ENCODE measurements at places on chromosomes 13 and 19.

- DNase-seq, result no peak
Observed at GRCh38 chr19:17153996-17154395, 61.2 kb upstream of the USE1 start.

- DNase-seq, result peak; percentile 79
Observed at GRCh38 chr13:112740502-112741131, 50.8 kb downstream of the ATP11A start.

GRCh38 chr19:19021115-19021514 lies 12.2 kb downstream of the SUGP2 start:
- DNase-seq, result no peak

- no peak for DNase-seq
Observed at GRCh38 chr19:35559781-35560180, 3.7 kb downstream of the ATP4A start.

DNA sequence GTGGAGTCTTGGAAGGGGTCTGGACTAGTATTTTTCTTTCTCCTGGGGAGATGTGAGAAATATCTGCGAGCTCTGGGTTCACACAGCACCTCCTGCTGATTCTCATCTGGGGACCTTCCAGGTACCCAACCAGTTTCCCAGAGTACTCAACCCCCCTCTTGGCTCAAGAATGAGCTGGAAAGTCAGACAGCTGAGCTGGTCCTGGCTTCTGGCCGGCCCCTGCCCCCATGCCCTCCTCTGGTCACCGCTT lies 2.2 kb upstream of the PDE4A start:
- no peak for DNase-seq

GRCh38 chr19:50482916-50483315 lies 6.3 kb upstream of the GARIN5A start:
- no peak for DNase-seq

GRCh38 chr19:38706792-38707511 lies 37.3 kb downstream of the CAPN12 start:
- no peak for DNase-seq

DNA sequence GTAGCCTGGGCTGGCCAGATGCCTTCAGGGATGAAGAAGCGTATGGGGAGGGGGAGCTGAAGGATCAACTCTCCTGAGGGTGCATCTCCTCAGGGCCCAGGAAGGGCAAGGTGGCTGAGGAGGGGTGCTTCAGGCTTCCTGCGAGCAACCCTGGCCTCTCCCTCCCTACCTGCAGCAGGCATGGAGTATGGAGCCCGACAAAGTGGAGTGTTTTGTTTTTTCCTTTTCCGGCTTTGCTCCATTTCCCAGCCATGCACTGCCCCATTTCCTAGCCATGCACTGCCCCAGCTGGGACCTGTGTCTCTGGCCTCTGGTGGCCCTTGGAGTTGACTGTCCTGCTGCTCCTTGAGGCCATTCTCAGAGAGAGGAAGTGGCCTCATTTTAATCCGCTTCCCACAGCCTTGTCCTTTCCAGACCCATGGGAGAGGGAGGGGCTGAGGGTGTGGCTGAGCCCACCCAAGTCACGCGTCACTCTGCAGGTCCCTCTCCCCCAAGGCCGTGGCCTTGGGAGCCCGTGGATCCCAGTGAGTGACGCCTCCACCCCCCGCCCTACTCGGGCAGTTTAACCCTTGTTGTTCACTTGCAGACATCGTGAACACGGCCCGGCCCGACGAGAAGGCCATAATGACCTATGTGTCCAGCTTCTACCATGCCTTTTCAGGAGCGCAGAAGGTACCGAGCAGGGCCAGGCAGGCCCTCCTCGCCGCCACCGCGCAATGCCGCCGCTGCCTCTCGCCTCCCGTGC lies 34.4 kb downstream of the CAPN12 start:
- DNase-seq, result no peak

- DNase-seq, result no peak
Observed at GRCh38 chr13:43915451-43915850, 35.7 kb downstream of the LACC1 start.

GRCh38 chr19:16398530-16399249 lies 73.1 kb downstream of the EPS15L1 start:
- DNase-seq, result no peak

- DNase-seq, result no peak
Observed at GRCh38 chr13:66048888-66049287, 1181.2 kb downstream of the PCDH9 start.

DNA sequence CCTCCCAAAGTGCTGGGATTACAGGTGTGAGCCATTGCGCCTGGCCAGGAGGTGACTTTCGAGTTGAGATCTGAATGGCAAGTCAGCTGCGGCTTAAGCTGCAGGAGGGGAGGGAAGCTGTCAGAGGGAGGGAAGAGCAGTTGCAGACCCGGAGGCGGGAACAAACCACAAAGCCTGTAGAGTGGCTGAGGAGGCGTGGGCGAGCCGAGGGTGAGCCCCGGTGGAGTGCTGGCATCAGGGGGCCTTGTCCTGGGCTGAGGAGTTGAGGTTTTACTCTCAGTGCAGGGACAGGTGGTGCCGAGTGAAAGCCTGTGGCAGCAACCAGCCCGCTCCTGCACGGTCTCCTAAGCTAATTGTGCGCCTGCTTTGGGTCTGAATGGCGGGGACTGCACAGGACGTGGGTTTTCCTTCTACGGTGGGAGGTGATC lies 24.2 kb downstream of the PPP1R37 start:
- no peak for DNase-seq

GRCh38 chr13:90673746-90674145 lies 673.7 kb upstream of the MIR17HG start:
- no peak for DNase-seq

GRCh38 chr13:105920370-105920769 lies 615.1 kb downstream of the EFNB2 start:
- DNase-seq, result no peak

DNA sequence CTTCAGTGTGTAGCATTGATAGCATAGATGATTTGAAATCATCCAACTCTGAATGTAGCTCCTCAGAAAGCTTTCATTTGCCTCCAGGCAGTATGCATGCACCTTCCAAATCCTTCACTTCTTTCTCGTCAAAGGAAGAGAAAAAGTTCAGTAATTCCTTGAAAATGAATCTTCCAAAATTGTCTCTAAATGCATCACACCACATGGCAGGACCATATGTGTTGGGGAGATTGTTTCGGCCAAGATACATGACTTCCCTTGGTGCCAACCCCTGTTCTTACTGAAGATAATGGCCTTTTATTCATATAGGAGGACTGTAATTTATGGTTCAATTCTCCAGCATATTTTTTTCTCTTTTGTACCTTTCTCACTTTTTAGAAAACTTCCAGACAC lies 315.6 kb upstream of the SPRY2 start:
- DNase-seq, result no peak

DNA sequence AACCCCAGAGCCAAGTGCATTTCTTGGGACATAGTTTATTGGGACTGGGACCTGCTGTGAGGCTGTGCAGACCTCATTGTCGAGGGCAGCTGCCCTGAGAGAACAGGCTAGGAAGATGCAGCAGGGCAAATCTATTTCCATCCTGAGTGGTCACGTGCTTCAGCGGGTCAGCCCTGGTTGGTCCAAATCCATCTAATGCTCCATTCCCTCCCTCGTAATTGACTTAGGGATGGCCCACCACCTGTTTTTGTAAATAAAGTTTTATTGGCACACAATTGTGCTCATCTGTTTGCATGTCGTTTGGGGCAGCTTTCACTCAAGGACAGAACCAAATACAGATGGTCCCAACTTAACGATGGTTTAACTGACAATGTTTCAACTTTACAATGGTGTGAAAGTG lies 75.5 kb upstream of the ADGRE5 start:
- no peak for DNase-seq

DNA sequence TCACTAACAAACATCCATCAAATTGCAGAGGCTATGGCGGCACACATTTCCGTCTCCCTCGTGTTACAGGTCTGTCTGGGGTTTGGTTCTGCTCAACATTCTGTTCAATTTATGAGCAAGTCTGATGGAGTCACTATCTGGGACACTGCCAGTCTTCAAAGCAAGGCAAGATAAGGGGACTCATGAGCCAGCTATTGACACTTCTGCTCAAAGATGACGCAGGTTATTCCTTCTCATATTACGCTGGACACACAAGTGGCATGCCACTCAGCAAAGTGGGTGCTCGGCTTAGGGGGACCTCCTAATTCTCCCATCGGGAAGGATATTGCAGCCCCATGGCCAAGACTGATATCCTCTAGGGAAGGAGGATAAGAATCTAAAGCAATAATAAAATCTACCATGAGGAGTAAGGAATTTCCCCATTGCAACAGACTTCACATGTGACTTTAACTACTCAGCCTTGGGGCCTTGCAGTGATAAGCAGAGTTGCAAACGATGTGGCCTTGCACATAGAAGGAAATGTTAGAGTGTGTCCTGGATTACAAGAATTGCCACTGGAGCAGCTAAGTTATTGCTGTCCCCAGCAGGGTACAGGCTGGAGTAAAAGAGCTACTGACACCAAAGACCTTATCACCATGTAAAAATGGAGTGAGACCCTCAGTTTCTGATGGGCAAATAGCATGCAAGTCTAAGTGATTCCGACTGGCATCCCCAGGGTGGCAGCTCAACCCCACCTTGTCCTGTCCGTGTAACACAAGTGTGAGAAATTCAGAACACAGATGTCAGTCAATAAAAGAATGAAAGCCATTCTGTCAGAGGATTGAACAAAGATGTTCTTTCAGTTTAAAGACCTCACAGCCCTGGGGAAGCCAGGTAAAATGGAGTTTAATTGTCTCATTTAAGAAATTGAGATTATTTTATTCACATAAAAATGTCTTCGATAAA lies 306.1 kb downstream of the IRS2 start:
- peak; percentile 38 for DNase-seq

DNA sequence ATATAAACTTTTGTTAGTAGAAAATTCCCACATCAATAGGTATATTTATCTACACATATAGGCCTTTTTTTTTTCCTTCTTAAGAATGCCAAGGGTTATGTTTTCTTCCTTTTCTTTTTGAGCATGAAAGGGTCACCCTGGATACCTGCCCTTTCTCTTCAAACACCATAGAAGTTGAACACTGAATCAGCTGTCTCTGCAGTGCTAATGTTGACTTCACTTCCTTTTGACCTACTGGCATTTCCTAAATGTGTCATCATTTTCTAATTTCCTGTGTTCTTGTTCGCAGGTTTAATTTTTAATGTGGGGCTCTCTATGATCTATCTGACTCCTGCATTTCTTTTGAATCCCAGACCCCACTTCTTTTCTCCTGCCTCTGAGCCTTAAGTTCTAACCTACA lies 532.0 kb downstream of the GPC6 start:
- no peak for DNase-seq

GRCh38 chr19:6015841-6016545 lies 38.1 kb upstream of the RANBP3 start:
- DNase-seq, result no peak

Measured in tibial artery (tissue), 4 donors.